ENCODE measurements at places on chromosomes 3 and 15.

DNA sequence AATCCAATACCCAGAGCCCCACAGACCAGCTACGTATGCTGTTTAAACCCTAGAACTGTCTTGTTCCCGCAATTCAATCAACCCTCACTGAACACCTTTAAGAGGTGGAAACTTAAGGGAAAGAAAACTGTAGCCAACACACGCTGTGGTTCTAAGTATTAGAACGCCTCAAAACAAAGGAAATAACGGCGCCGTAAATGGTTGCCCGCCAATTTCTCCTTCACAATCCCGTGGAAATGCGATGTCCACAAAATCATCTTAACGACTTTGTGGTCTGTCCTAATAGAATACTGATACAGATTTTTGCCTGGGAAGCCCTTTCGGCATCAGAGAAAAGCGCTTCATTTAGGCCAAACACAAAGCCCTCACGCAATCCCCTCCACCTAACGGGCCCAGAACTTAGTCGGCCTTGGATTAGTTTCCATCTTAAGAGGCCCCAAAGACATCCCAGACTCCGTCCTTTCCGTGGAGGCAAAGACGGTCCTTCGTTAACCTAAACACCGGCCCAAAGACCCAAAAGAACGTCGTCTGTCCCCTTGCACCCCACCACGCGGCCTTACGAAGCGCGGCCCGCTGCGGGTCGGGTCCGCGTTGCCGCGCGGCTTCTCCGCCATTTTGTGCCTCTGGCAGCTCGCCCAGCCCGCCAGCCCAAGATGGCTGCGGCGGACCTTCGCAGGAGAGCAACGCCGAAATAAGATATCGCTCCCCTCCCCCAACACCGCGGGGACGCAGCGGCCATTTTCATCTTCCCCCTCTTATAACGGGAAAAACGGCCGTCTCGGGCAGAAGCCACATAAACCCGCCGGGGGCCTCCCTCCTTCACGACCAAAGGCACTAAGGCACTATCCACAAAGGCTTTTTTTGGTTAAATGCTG is 763 bp downstream of the TRA2B start:
- peak; percentile 83 for DNase-seq

DNA sequence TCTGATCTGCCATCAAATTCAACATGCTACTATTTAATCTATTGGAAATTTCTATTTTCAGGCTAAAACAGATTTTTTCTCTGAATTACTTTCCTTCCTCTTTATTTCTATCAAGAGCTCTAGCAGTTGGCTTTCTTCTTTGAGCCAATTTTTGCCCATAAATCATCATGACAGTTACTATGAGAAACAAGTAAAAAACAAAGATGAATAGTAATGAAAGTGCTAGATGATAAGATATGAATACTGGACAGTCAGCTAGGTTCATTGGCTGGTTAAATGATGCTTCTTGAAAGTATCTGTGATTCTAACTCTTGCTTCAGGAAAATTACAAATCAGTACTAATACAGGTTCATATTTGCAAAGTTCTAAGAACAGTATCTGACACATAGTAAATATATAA is 38.6 kb upstream of the NANOGP8 start:
- DNase-seq: no peak

GRCh38 chr3:126152901-126153694 is 27.3 kb downstream of the ALDH1L1 start:
- no peak for DNase-seq

GRCh38 chr15:57373882-57374276 is 2.4 kb upstream of the CGNL1 start:
- no peak for DNase-seq

GRCh38 chr3:23706111-23706510 is 99.6 kb upstream of the UBE2E1 start:
- no peak for DNase-seq

DNA sequence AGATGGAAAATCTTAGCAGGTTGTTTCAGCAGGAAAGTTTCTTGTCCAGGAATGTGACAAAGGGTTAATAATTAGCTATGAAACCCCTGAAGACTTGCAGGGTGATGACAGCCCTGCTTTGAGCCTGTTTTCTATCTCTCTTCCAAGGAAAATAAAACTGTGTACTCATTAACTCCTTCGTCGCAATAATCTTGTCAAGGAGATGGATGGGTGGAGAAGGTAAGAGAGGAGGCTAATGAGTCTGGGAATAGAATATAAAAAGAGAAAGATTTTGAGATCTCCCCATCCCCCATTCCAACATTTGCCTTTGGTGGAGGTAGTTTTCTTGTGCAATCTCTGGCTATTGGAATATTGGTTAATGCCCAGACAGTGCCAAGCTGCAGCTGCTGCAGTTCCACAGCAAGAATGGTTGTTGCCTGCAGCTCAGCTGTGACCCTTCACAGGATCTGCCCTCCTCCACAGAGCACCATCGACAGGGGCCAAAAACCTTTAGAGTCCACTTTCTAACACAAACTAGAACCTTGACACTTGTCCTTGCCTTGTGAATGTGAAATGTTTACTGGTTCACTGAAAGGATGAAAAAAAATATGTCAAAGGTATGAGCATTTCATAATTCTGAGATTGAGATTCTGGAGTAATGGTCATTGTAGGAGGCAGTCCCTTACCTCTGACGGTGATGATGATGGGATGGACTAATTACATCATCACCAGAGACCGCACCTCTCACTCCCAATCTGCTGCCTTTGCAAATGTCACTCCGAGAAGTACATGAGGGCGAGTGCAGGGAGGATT is 4.2 kb upstream of the LRIG1 start:
- DNase-seq: no peak

GRCh38 chr15:41678742-41679141 is 18.5 kb downstream of the MGA start:
- no peak for DNase-seq

DNA sequence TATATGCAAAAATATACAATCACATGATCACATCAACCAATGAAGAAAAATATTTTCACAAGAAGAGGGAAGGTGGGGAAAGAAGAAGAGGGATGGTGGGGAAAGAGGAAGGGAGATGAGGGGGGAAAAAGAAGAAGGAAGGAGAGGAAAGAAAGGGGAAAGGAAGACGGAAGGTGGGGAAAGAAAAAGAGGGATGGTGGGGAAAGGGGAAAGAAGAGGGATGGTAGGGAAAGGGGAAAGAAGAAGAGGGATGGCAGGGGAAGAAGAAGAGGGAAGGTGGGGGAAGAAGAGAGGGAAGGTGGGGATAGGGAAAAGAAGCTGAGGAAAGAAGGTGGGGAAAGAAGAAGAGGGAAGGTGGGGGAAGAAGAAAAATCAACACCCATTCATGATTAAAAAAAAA is 3.2 kb upstream of the GOLGB1 start:
- no peak for DNase-seq

DNA sequence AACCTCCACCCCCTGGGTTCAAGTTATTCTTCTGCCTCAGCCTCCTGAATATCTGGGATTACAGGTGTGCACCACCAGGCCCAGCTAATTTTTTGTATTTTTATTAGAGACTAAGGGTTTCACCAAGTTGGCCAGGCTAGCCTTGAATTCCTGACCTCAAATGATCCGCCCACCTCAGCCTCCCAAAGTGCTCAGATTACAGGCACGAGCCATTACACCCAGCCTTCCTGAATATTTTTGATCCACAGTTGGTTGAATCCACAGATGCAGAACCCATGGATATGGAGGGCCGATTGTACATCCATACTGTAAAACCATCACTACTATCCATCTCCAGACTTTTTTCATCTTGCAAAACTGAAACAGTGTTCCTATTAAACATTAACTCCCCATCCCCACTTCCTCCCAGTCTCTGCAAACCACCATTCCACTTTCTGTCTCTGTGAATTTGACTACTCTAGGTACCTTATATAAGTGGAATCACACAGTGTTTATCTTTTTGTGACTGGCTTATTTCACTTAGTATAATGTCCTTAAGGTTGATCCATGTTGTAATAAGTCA is 8.2 kb upstream of the TMEM62 start:
- no peak for DNase-seq

- DNase-seq: no peak
These were observed 291.7 kb upstream of the ROPN1 start for GRCh38 chr3:124283652-124284023.

DNA sequence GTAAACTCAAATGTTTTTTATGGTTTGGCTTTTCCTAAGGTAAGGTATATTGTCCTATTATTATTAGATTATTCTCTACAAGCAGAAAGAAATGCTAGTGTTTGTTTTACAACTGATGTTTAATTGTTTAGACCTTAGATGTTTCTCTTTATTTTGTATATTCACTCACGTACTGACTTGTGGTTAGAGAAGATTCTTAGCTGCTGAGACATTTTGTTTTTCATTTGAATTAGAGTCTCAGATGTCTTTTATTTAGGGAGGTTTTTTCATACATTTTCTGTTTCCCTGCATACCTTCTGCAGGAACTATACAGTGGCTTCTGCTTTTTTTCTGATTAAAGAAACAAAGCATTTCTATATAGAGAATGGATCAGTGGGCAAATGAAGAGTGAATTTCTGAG is 110.9 kb downstream of the MYRIP start:
- no peak for DNase-seq

DNA sequence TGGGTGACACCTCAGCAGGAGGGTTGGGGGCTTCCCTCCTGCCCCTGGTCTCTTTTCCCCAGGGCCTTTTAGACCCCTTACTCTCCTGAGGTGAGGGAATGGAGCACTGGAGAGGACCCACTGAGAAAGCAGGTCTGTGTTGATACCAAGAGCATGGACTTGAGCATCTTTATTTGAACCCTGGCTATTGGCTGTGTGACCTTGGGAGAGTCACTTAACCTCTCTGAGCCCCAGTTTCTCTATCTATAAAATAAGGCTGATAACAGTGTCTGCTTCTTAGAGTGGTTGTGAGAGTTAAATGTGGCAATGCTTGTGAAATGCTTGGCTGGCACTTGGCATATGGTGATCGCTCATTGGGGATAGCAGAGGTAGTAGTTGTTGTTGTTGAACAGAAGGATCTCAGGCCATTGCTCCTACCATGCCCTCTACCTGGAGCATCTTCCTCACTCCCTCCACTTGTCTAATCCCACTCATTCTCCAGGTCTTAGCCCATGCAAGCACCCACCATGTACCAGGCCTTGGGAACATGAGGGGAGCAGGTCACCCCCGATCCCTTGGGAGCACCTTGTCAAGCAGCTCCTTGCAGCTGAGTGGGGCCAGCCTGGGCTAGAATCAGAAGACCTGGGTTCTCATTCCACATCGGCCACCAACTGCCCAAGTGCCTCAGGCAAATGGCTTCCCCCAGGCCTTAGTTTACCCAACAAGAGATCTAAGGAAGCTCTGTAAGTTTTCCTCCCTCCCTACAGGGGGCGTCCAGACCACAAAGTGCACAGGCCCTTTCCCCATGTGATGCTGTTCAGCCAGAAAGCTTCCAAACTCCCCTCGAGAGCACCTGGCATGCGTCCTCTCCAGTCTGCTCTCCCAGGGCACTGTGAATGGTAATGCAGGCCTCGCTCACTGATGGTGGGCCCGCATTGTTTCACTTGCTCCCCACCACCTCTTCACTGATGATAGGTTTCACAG is 96.7 kb downstream of the LSM3 start:
- DNase-seq: peak; percentile 18

- peak; percentile 44 for DNase-seq
These were observed 33.5 kb downstream of the ZBTB38 start for GRCh38 chr3:141401573-141402475.

DNA sequence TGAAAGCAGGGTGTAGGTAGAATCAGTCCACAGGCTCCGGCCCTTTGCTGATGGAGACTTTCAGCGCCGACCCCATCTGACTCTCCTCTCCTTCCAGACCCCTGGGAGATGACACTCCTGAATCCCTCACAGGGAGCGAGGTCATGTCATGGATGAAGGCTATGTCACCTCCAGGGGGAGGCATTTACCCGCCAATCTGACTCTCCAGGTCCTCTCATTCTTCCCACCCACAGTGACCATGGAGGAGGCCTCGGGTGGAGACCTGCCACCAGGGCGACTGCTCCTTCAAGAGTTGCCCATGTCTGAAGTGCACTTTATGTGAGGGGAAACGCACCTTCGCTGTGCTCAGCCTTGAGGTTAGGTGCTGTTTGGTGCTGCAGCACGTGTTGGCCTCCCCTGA is 112.7 kb downstream of the KLF13 start:
- DNase-seq: no peak

GRCh38 chr3:183579967-183580900 is 24.7 kb upstream of the KLHL6 start:
- no peak for DNase-seq

DNA sequence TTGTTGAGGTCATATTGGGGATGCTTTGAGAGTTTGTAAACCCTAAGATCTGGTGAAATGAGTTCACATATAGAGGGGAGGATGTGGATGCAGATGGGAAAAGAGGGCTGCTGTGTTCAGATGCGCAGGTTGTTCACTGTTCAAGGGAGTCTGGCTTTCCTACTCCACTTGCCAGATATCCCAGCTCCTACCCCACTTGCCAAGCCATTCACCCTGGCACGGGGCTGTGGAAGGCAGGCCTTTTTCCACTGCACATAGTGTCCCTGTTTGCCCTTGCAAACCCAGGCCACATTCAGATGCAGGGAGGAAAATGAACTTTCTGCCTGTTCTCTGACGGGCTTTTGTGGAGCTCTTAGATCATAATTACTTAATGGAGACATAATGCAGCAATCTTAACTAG is 29.0 kb downstream of the CRABP1 start:
- no peak for DNase-seq

DNA sequence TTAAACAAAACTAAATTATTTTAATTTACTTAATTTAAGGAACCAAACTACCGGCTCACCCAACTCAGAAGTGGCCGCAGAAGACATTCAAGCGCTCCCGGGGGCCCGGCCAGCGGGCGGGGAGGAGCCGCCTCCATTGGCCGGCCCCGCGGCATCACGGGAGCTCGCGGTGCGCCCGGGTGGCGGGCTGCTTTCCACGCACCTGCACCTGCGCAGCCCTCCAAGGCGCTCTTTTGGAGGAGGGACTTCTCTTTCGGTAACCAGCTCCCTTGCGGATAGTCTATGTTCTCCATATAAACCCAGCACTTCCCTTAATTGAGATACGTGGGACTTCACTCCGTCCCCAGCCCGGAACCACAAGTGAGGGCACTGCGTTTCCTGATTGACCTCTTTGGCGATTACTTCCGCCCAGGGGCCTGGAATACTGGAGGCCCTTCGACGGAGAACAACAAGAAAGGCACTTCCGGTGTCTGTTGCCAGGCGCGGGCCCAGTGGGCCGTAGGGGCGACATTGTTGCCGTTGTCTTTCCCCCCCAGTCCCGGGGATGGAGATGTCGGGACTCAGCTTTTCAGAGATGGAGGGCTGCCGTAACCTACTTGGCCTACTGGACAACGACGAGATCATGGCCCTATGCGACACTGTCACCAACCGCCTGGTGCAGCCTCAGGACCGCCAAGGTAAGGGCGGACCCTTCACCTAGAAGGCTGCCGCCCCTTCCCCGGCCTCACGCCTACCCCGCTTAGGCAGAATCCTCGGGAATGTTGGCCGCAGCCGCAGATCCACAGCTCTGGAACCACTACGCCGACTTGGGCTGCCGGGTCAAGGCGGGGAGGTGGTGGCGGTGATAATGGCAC is at the start of gene C3orf38:
TSS of gene C3orf38 (plus strand) at position 451 of the 854 bp plus-strand sequence. CDS start at position 545, 94 bp downstream.
- DNase-seq: peak; percentile 80

Data from T-helper 1 cell (primary cell).